Cardiac fibroblast (primary cell): ENCODE measurements at places on chromosomes 6 and 20.

DNA sequence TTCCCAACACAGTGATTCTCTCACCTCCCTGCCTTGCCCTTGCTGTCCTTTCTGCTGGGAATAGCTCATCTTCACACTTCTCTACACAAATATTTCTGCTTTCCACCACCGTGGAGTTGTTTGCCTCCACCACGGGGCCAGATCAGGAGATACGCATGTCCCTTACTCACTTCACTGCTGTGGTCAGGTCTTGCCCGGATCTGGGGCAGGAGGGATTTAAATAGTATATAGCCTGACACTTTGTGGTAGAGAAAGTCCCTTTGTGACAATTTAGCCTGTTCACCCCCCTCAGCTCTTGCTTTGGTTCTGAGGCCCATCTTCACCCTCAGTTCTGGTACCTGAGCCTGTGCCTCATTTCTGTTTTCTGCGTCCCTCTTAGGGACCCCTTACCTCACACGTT lies 92.6 kb upstream of the PREP start:
- DNase-seq = no peak

DNA sequence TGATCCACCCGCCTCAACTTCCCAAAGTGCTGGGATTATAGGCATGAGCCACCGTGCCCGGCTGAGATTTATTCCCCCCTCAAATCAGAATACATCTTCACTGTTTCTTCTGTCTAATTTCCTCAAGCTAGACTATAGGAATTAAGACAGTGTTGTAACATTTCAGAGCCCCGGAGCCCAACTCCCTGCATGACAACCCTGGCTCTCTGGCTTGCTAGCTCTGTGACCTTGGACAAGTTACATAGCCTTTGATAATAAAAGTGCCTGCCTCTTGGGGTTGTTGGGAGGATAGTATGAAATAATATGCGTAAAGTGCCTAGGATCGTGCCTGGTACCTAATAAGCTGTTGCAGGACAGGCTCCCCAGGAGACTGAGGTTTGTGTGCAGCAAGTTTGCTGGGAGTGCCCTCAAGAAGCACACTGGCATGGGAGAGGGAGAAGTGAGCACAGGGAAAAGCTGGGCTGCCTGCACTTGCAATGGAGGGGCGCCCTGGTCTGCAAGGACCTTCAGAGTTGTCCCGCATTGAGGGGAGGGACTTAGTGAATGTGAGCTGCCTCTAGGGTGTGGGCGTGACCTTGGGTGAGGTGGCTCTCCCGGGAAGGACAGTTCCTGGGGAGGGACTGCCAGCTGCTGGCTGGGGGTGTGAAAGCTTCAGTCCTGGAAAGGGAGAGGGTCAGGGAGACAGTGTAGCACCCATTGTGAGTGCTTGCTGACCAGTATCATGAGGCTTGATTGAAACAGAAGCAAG lies 43.4 kb downstream of the TAF8 start:
- DNase-seq = no peak

GRCh38 chr6:4612636-4613171 lies 163.5 kb upstream of the CDYL start:
- peak; percentile 92 for DNase-seq

GRCh38 chr6:159309723-159310122 lies 140.5 kb downstream of the FNDC1 start:
- DNase-seq = no peak

DNA sequence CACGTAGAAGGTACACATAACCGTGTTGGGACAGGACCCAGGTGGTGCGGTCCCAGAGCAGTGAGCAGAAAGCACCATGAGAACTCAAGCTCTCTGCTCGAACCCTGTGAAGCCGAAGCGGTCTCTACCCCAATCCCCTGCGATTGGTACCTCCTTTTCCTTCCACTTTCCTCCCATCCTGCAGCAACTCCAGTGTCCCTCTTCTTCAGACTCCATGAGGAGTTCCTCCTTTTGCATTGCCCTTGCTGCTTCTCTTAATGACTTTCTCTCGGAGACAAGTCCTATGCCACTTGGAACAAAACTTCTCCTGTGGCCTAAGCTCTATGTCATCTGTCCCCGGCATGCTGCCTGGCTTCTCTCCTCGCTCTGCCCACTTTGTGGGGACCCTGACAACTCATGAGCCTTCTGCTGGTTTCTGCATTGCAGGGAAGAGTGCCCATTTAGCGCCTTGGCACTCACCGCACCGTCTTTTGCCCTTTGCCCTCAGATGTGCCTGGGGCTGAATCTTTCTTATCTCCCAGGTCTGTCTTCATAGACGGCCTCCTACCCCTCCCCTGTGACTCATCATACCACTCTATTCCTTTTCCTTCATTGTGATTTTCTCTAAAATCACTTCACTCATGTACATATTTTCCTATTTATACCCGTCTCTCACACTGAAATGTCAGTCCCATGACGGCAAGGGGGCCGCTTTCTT lies 9.2 kb upstream of the ZNF831 start:
- no peak for DNase-seq

GRCh38 chr6:156928126-156928525 lies 150.9 kb downstream of the ARID1B start:
- DNase-seq = no peak

GRCh38 chr6:23790756-23791155 lies 335.3 kb upstream of the NRSN1 start:
- no peak for DNase-seq

GRCh38 chr20:2164966-2165365 lies 63.3 kb downstream of the STK35 start:
- no peak for DNase-seq

GRCh38 chr20:62792940-62793756 lies 3.1 kb upstream of the MRGBP start:
- DNase-seq = no peak

- DNase-seq = peak; percentile 77
Observed at GRCh38 chr6:131368198-131368911, 204.7 kb upstream of the ARG1 start.

DNA sequence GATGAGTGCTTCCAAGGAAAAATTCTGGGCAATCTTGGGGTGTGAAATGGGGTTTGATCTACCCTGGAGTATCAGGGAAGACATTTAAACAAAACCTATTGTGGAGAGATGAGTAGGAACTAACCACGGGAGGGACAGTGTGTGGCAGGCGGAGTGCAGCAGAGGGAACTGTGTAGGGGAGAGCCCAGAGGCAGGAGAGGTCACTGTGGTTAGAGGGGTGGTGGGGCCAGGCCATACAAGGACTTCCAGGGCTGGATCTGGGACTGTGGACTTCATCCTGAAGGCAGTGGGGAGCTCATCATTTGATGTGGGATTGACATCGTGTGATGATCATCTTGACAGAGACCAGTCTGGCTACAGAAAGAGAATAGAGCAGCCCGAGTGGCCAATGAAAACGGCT lies 89.0 kb downstream of the TOX2 start:
- no peak for DNase-seq

DNA sequence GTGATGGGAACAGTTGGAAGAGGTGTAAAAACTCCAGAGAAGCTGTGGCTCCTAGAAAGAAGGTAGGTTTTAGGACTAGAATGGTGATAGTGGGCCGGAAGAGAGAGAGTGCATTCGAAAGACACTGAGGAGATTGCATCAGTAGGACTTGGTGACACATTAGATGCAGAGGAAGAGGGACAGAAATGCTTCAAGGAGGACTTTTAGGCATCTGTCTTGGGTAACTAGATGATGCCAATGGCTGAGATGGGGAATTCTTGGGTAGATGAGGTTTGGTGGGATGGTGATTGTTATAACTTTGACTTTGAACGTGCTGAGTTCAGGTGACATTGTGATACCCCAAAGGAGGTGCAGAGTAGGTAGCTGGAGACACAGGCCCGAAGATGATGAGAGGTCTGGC lies 196.5 kb downstream of the GMPR start:
- DNase-seq = no peak

GRCh38 chr6:6474170-6474920 lies 114.2 kb upstream of the LY86 start:
- DNase-seq = no peak

DNA sequence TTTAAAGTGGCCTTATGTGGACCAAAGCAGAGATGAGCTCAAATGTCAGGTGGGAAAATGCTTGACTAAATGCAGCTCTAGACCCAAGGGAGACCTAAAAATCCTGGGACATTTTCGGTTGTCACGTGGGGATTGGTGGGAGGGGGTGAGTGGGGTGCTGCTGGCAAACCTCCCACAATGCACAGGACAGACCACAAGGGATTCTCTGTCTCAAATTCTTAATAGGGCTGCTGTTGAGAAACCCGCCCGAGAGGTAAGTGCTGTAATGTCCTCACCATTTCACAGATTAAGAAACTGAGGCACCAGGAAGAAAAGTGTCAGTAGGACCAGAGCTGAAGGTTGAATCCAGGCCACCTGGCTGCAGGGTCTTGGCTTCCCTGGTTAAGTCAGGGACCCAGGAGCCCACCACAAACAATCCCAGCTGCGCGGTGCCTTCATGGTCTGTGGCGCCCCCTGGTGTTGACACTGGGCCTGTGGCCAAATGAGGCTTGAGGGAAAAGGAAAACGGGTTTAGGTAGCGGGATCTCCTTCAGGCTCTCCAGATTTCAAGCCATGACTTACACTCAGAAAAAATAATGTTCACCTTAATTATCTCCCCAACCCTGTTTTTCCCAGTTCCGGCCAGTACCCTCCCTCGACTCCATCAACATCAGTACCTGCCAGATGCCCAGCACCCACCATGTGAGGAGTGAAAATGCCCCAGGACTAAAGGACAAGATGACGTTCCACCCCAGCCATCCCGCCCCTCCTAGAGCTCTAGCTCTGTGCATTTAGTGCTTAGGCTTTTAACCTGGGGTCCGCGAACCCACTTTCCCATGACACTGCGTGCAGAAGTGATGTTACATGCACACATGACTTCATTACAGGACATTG lies 7.2 kb downstream of the HLA-G start:
- DNase-seq = peak; percentile 26

GRCh38 chr20:14333721-14334120 lies 3.7 kb downstream of the FLRT3 start:
- no peak for DNase-seq

DNA sequence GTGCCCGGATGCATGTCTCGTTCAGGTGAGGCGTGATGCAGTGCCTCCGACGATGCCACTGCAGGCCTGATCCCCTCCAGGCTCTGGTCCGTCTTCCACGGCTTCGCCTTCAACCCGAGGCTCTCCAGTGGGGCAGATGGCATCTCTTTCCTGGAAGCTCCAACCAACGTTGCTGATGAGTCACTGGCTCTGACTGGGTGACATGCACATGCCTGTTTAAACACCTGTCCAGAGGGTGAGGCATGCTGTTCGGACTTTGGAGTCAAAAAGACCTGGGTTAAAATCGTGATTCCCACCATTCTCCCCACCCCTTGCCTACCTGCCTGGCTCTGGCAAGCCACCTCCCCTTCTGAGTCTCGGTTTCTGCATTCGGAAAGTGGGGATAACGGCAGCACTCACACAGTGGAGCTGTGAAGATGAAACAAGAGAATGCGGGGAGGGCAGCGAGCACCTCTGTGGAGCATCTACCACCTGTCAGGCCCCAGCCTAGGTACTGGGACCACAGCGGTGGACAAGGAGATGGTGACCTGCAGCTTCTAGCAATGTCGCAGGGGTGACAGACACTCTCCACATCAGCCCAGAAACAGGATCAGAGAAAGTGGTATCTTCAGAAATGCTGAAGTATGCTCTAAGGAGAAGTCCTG lies 8.5 kb upstream of the EDN3 start:
- DNase-seq = no peak
